ENCODE measurements at places on chromosomes 16 and 17.

DNA sequence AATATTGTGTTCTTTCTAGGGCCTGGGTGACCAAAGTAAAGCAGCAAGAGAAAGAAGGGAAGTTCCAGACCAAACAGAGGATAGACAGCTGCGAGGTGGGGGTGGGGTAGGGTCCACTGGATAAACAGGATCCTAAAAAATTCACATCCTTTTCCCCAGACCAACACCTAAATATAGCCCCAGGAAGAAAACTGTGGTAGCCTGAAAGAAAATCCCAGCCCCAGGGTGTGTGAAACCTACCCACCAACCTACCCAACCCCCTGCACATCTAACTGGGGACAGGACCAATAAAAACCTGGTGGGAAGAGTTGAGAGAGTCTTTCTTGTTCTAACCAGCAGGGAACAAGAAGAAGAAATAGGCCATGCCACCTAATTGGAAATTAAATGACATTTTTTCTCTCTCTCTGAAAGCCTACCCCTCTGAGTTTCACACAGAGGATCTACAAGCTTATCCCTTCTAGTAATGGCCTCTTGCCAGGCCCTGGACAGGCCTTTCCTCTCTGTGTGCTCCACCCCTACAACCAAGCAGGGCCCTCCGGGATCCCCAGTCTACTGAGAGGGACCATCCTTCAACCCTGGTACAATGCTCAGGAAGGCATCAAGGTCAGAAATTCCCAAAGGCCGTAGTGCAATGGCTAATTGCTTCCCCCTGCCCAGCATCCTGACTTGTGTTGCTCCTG lies 12.0 kb downstream of the MYO18A start:
- DNase-seq, result no peak

DNA sequence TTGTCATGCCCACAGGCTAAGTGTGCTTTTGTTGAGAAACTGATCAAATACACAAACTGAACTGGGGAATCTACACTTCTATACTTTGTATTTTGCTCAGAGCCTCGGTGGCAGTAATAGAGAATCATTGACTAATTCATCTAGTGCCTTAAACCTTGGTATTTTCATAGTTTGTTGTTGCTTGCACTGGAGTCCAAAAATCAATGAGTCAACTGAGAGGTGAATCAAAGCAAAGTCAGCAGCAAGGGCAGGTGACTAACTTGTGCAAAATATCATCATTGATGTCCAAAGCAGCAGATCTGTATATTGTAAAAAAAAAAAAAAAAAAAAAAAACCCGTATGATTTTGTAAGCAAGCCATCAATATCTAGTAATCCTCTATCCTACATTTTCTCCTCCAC lies 296.4 kb downstream of the MAP2K6 start:
- no peak for DNase-seq

GRCh38 chr17:4740025-4740351 lies 260 bp upstream of the CXCL16 start:
- no peak for DNase-seq

DNA sequence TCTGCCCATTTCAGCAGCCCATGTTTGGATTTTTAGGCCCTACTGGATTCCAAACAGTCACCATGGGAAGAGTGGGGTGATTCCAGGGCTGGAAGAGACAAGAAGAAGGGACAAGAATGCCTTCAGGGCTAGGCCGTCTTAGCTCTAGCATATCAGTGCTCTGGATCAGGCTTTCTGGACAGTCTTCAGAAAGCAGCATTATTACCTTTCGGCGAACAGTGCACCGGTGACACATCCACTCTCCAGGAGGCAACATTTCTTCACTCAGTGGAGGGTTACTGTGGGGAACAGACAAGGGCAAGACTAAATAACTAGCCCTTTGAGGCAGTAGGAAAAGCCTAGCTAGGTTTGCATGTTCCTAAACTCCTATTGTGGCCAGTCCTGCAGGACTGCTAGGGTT lies 23.9 kb upstream of the DHRS13 start:
- no peak for DNase-seq

- no peak for DNase-seq
Measured at GRCh38 chr16:65933703-65934102, 432.8 kb upstream of the CDH5 start.

DNA sequence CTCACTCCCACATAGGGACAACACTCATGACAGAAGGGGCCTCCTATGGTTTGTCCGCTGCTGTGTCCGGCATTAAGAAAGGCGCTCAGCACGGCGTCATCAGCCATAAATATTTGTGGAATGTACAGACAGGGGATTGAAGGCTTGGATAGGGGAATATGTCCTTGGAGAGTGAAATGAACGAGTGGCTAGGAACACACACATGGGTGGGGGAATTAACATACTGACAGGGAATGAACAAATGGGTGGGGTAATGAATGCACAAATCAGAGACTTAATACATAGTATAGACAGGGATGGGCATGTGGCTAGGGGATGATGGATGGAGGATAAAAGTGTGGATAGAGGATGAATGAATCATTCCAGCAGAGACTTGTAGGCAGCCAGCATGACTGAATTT lies 154.0 kb upstream of the HSBP1 start:
- no peak for DNase-seq

- peak; percentile 43 for DNase-seq
Measured at GRCh38 chr16:89410794-89411309, 79.5 kb downstream of the ANKRD11 start.

- DNase-seq, result peak; percentile 55
Measured at GRCh38 chr16:89924297-89924924, 1.3 kb downstream of the TUBB3 start.

DNA sequence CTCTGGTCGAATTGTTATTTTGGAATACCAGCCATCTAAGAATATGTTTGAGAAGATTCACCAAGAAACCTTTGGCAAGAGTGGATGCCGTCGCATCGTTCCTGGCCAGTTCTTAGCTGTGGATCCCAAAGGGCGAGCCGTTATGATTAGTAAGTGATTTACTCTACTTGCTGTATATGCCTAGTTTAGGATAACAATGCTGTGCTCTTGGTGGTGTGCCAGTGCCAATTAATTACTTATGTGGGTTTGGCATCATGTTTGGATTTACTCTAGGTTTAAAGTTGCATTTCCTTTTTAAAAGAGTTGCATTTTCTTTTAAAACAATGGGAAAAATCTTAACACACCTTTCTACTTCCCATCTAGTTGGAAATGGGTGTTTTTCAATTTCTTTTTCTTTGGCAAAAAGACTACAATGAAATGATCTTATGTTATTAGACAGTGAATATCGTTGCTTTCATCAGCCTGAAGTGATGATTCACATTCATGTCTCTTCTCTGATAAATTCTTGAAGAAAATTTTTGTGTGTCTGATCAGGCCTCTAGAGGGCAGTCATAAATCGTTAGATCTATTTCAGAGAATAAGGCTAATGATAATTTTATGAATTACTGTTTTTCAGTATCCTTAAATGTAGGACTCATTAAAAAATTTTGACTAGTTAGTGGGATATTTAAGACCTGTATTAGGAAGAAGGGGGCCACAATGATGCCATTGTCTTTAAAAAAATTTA lies 5.6 kb downstream of the SF3B3 start:
- peak; percentile 7 for DNase-seq

DNA sequence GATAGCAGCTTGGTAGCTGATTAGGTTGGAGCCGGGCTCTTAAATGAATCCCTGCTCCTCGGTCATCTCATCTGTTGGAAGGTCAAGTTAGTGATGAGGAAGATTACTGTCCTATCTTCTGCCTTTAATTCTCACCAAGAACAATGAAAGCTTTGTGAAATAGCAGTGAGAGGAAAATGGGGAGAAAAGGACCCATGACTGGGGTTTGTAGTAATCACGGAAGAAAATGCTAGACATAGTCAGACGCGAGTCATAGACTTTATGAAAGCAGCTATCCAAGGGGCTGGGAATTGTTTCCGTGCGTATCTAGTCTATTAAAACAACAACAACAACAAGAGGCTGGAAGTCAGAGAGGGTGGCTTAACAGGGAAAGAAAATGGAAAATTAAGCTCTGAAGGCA lies 18.3 kb downstream of the PIK3R5 start:
- DNase-seq, result no peak

DNA sequence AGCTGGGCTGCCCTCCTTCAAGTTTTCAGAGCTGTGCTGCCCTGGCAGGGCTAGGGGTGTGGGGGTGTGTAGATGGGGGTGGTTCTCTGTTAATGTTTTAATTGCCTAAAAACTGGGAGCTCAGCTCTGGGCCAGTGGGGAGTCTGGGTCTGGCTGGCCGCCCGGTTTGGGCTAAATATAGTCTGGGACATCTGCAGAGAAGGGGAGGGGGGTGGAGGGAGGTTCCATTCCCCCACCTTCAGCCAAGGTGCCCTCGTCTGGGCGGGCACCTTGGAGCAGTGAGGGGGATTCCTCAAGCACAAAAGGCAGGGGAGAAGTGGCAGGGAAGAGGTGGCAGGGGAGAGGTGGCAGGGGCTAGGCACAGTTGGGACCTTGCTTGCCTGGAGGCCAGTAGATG lies 13.0 kb downstream of the RARA start:
- no peak for DNase-seq

GRCh38 chr16:83967091-83967490 lies 953 bp upstream of the NECAB2 start:
- no peak for DNase-seq

DNA sequence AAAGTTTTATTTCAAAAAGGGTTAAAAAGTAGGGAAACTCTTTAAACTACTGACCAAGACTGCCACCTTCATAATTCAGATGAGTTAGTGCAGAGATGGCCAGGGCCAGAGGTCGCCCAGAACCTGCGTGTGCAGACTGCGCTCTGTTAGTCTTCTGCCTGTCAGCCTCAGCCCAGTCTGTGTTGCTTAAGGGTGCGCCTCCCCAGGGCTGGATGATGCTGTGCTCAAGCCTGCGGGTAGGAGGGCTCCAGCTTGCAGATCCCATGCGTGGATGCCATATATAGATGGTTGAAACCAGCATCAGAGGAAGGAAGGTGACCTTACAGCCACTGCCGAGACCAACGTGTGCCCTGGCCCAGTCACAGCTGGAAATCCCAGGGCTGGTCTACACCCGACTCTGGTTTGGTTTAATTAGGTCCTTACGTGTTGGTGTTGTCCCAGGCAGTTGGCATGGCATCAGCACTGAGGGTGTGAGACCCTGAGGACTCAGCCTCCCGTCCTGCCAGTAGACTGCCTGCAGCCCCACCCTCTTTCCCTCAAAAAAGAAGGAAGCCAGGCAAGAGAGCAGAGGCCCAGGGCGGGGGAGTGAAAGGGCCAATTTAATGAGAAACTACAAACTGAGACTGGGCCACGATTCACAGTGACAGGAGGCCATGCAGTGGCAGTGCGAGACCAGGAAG lies 27.7 kb downstream of the CDIP1 start:
- no peak for DNase-seq

GRCh38 chr17:17151962-17152361 lies 54.2 kb downstream of the PLD6 start:
- no peak for DNase-seq

- peak; percentile 6 for DNase-seq
Measured at GRCh38 chr17:62995377-62995885, 29.4 kb downstream of the TANC2 start.

GRCh38 chr16:9612267-9612666 lies 520.8 kb downstream of the HAPSTR1 start:
- DNase-seq, result no peak

- peak; percentile 56 for DNase-seq
Measured at GRCh38 chr16:2194852-2195321, 1.5 kb downstream of the CASKIN1 start.

DNA sequence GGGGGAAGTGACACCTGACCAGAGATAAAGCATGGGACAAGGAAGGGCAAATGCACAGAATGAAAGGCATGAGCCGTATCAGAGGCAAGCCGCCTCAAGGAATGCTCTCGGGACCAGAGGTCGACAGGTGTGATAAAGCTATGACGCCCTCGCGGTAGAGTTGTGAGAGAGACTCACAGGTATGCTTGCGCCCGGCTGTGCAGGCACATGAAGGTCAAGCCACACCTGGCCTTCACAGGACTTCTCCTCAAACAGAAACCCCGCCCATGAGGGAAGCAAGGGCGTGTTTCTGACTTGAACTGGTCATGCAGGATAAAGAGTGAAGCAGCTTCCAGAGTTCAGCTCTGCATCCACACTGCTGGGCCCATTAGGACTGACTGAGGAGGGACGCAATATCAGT lies 7.8 kb downstream of the NCBP3 start:
- no peak for DNase-seq

DNA sequence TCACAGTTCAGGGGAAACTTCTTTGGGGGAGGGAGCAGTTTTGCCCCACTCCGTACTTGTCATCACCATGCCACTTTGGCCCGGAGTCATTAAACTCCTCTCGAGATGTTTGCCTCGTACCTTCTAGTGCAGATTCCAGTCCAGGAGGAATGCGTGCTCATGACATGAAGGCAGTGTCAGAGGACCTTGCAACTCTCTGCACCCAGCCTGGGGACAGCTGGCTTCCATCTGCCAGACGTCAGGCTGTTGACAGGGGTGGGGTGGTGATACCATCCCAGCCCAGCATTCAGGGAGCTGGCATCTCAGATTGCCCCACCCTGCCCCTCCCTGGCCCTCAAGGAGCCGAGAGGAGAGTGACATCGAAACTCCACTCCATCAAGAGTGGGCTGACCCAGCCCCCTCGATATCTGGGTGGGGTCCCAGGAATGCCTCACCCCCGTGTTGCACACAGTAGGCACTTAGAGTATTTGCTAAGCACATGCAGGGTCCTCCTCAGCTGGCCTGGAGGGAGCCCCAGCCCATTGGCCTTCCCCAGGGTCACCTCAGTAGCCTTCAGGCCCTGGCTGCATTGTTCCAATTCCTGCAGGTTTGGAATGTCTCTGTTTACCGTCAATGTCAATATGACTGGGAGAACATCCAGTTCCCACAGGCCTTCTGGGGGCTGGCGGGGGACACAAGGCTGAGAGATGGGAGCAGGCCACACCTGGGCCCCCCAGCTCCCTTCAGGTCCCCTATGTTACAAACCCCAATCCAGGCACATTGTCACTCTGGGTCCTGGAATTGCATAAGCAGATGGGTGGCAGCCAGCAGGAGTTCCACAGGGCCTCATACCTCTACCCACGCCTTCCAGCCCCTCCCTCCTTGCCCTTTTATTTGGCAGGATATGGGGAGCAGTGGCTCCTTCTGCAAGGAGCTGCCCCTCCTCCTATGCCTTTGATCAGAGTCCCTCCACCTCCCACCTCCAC lies 21.3 kb upstream of the EMP2 start:
- no peak for DNase-seq

DNA sequence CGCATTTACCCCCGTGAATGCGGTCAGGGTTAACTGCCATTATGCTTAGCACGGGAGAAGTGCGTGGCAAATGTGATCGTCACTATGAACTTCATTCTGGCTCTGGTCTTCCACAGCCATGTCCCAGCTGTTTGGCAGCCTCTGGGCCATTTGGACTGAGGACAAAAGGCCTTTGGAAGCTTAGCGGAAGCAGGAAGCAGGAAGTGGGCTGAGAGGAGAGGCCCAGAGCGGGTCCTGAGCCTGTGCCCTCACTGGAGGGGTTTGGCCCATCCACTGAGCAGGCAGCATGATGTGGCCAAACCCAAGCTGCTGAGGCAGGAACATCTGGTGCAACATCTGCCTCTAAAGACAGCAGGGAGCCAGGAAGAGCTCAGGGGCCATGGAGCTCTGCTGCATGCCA lies 345.9 kb downstream of the C16orf95 start:
- DNase-seq, result no peak

- peak; percentile 62 for DNase-seq
Measured at GRCh38 chr16:28538733-28539596, at the start of gene NUPR1. Gene NUPR1, minus strand, starts transcription at chr16:28538974. Its CDS starts 67 bp downstream, at chr16:28538907.

Measured in left kidney (tissue), 8 donors.